ENCODE measurements at places on chromosomes 1 and 21. TPM values are rescaled to one million over a fixed set of nuclear protein-coding genes. Genes with fewer than 3 reads are reported as not detected.

GRCh38 chr1:178046591-178047270, 47.2 kb upstream of the RASAL2 start:
- H3K4me1 ChIP-seq, result peaks cover 18% of the 10 kb centered on the region
- no peak for DNase-seq
- no peaks in the 10 kb centered on the region for H3K36me3 ChIP-seq
- H3K4me3 ChIP-seq, result no peak overlapping the region

DNA sequence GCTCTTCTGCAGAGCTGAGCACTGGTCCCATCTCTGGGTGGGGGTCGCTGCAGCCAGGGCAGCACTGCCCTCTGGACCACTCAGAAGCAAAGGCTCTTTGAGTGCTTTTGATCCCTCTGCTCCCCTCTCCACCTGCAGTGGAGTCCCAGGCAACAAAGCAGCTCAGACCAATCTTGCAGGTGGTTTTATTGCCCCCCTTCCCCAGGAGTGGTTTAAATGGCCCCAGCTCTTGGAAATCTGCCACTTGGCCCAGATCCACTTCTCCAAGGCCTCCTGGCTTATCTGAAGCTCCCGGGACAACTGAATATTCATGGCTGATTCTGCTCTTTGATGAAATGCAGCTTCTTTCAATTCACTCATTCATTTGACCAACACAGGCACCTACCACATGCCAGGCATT, 2.7 kb downstream of the STUM start:
- no peaks in the 10 kb centered on the region for H3K36me3 ChIP-seq
- H3K4me3 ChIP-seq, result no peak overlapping the region
- no peak overlapping the region for H3K27ac ChIP-seq
- peaks cover 12% of the 10 kb centered on the region for H3K4me1 ChIP-seq
- no peak for DNase-seq
- peaks cover 41% of the 10 kb centered on the region for H3K27me3 ChIP-seq

- no peaks in the 10 kb centered on the region for H3K27me3 ChIP-seq
- peaks cover 24% of the 10 kb centered on the region for H3K4me1 ChIP-seq
Observed at GRCh38 chr1:24392982-24393650, 20.5 kb downstream of the STPG1 start.

PLA2G4A gene
- total RNA-seq, result 34.4 TPM

PCBP3 gene
- total RNA-seq, result 25.6 TPM

GRCh38 chr21:28240586-28240985, 752.1 kb downstream of the LTN1 start:
- H3K4me1 ChIP-seq, result no peaks in the 10 kb centered on the region
- no peak overlapping the region for H3K4me3 ChIP-seq
- no peaks in the 10 kb centered on the region for H3K36me3 ChIP-seq

DNA sequence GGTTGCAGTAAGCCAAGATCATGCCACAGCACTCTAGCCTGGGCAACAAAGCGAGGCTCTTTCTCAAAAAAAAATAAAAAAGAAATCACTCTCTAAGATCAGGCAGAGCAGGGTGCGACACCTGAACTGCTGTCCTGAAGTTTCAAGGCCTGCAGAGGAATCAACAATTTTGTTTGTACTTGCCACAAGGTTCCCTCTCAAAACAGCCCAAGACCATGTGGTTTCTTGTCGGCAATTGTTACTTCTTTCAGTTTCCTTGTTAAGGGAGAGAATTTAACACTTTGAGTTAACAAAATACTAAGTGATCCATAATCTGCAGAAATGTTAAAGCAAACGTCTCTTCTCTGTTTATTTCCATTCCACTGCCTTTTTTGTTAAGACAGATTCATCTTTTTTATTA, 36.5 kb downstream of the MACO1 start:
- no peaks in the 10 kb centered on the region for H3K4me1 ChIP-seq
- no peak for DNase-seq
- no peaks in the 10 kb centered on the region for H3K36me3 ChIP-seq
- no peaks in the 10 kb centered on the region for H3K27me3 ChIP-seq
- no peak overlapping the region for H3K27ac ChIP-seq
- H3K4me3 ChIP-seq, result no peak overlapping the region

- no peak overlapping the region for H3K27ac ChIP-seq
- H3K27me3 ChIP-seq, result peaks cover 56% of the 10 kb centered on the region
- no peaks in the 10 kb centered on the region for H3K36me3 ChIP-seq
- DNase-seq, result no peak
- no peaks in the 10 kb centered on the region for H3K4me1 ChIP-seq
Observed at GRCh38 chr1:170732252-170732588, 68.3 kb downstream of the PRRX1 start.

PIK3C2B gene
- total RNA-seq, result 25.5 TPM

DNA sequence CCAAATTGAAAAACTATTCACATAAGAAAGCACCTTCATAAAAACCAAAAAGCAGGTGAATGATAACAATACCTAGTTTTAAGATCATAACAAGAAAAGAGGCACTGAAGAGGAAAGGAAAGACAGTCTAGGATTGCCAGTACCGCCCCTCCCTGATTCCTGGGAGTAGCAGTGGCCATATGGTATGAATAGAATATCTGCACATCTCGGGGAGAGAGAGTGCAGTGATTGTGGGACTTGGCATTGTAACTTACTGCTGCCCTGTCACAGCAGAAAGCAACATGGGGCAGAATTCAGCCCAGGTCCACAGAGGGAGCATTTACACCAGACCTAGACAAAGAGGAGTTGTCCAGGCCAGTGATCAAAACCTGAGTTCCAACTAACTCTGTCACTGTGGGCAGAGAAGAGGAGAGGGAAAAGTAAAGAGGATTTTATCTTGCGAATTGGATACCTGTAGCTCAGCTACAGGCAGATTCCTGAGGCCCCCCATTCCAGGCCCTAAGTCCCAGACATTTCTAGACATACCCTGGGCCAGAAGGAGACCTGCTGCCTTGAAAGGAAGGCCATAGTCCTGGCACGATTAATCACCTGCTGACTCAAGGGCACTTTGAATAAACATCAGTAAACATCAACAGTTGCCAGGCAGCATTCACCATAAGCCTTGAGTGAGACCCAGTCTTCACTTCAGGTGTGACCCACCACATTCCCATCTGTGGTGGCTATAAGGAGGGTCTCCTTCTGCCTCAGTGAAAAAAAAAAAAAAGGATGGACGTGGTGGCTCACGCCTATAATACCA, 397.5 kb downstream of the TGFB2 start:
- no peaks in the 10 kb centered on the region for H3K4me1 ChIP-seq
- no peak overlapping the region for H3K27ac ChIP-seq
- H3K4me3 ChIP-seq, result no peak overlapping the region
- peaks cover 20% of the 10 kb centered on the region for H3K27me3 ChIP-seq

DNA sequence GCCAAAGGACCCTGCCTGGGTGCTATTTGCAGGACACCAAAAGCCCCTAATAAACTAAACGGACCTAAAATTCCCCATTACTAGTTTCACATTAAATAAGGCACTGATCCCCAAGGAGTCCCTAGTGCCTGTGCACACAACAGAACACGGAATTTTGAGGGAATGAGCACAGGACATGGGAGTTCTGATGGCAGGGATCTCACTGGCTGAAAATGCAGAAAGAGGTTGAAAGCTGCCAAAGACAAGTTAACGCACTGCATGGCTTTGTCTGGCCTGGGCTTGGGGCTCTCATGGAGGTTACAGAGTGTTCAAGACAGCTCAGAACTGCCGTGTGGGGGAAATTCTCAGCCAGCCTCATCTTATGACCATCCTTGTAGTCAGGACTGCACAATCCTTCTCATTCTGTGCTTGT, 15.6 kb upstream of the ATP1B1 start:
- H3K27ac ChIP-seq, result no peak overlapping the region
- no peaks in the 10 kb centered on the region for H3K36me3 ChIP-seq
- H3K27me3 ChIP-seq, result no peaks in the 10 kb centered on the region

DNA sequence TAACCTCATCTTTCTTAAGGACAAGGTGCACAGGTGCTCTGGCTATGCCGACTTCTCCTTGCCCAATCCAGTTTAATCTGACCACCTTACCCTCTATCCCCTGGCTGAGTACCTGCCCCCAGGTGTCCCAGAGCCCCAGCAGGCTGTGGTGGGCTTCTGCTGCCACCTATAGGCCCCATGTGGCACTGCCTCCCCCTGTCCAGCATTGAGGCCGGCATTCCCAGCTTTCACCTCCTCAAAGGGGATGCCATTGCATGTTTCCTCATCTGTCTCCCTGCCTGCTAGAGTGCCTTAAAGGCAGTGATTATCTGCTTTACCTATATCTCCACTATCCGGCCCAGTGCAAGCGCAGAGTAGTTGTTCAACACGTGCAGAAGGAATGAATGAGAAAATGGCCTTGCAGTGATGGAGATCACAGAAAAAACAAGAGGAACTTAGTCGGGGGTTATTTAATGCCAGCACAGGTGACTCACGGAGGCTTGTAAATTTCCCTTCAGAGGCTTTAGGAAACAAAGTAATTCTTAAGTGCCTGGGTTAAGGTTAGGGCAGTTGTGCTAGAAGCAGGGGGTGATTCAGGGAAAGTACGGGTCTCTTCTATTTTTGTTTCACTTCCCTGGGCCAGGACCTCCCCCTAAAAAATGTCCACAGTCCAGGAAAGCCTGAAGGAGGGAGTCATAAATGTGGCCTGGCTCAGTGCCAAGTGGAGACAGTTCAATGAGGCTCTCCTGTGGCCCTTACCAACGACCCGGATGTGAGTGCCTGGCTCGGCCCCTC, 131.8 kb upstream of the NGF start:
- H3K27ac ChIP-seq, result no peak overlapping the region
- H3K27me3 ChIP-seq, result peaks cover 22% of the 10 kb centered on the region
- no peak overlapping the region for H3K4me3 ChIP-seq
- H3K36me3 ChIP-seq, result no peaks in the 10 kb centered on the region

HDAC1 gene
- total RNA-seq, result 192 TPM

GRCh38 chr1:21716169-21716568, 47.0 kb upstream of the RAP1GAP start:
- no peak for DNase-seq
- peaks cover 46% of the 10 kb centered on the region for H3K36me3 ChIP-seq
- no peaks in the 10 kb centered on the region for H3K27me3 ChIP-seq
- H3K4me3 ChIP-seq, result no peak overlapping the region
- H3K4me1 ChIP-seq, result no peaks in the 10 kb centered on the region

DNA sequence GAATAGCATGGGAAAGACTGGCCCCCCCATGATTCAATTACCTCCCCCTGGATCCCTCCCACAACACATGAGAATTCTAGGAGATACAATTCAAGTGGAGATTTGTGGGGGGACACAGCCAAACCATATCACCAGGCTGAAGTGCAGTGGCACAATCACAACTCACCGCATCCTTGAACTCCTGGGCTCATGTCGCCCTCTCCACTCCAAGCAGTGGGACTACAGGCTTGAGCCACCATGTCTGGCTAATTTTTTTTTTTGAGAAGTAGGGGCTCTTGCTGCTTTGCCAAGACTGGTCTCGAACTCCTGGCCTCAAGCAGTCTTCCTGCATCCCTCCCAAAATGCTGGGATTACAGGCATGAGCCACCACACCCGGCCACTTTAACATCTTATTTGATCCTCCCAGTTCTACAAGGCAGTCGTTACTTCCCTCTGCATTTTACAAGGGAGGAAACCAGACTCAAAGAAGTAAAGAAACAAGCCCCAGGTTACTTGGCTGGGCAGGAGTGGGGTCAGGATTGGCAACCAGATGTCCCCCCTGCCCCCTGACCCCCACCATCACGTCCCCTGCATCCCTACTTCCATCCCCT, 26.9 kb upstream of the ACTL8 start:
- H3K36me3 ChIP-seq, result no peaks in the 10 kb centered on the region
- no peak for DNase-seq
- no peaks in the 10 kb centered on the region for H3K27me3 ChIP-seq
- no peaks in the 10 kb centered on the region for H3K4me1 ChIP-seq
- H3K27ac ChIP-seq, result no peak overlapping the region

- no peak overlapping the region for H3K4me3 ChIP-seq
- no peak for DNase-seq
- H3K36me3 ChIP-seq, result no peaks in the 10 kb centered on the region
- no peaks in the 10 kb centered on the region for H3K4me1 ChIP-seq
Observed at GRCh38 chr1:94989398-94989797, 62.5 kb upstream of the CNN3 start.

DNA sequence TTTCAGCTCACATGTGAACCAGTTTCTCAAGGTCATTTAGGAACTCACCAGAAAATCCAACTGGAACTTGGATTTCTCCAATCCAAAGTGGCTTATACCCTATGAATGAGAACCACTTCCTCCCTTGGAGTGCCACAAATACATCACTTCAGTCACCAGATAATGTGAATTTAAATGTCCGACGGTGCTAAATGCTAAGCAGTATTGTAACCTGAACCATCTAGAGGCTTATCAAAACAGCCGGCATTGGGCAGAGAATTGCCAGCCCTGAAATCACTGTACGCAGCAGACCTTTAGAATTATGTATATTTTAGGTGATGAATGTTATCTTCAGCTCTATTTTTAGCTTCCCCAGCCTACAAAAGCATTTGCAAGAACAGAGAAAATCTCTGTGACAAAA, 76.8 kb upstream of the COX20 start:
- DNase-seq, result no peak
- no peaks in the 10 kb centered on the region for H3K36me3 ChIP-seq
- H3K27ac ChIP-seq, result no peak overlapping the region
- no peaks in the 10 kb centered on the region for H3K4me1 ChIP-seq
- no peaks in the 10 kb centered on the region for H3K27me3 ChIP-seq

DNA sequence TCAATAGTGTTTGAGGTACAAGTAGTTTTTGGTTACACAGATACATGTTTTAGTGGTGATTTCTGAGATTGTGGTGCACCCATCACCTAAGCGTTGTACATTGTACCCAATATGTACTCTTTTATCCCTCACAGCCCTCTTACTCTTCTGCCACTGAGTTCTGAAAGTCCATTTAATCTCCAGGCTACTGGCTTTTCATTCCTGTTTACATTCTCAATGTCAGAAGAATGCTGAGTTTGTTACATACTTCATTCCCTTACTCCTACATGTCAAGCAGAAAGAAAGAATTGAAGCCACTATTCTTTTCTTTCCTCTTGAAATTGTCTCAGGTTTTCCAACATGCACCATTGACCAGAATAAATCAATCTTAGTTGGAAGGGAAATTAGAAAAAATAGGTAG, 1565.9 kb downstream of the PLA2G4A start:
- no peak overlapping the region for H3K4me3 ChIP-seq
- no peak overlapping the region for H3K27ac ChIP-seq
- no peak for DNase-seq
- no peaks in the 10 kb centered on the region for H3K36me3 ChIP-seq

- H3K4me3 ChIP-seq, result no peak overlapping the region
- DNase-seq, result no peak
- H3K27me3 ChIP-seq, result no peaks in the 10 kb centered on the region
- H3K27ac ChIP-seq, result no peak overlapping the region
- peaks cover 22% of the 10 kb centered on the region for H3K36me3 ChIP-seq
- H3K4me1 ChIP-seq, result no peaks in the 10 kb centered on the region
Observed at GRCh38 chr1:184801503-184801902, 46.8 kb upstream of the EDEM3 start.

B4GALT2 gene
- 76.4 TPM for total RNA-seq

DNA sequence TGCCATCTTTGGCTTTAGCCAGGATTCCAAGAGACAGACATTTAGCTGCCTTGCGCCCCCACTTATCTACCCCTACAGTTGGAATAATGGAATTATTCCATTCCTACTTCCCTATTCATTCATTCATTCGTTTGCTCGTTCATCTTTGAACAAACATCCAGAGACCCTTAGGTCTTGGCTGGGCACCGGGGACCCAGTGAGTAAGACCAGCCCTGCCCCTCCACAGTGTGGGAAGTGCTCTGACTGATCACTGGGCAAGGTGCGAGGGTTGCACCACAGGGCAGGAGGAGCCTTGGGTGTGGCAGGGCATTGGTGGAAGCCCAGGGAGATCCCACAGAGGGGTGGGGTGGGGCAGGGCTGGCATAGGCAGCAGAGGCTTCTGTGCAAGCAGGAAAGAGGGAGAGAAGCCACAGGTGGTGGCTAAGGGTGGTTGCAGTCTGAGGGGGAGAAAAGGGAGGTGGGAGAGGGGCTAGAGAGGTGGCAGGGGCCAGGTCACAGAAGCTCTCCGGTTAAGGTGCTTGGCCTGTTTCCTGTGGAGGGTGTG, 35.0 kb upstream of the TMEM61 start:
- no peak overlapping the region for H3K4me3 ChIP-seq
- H3K36me3 ChIP-seq, result no peaks in the 10 kb centered on the region
- no peaks in the 10 kb centered on the region for H3K27me3 ChIP-seq
